ENCODE measurements at places on chromosomes 12 and 14.

GRCh38 chr14:24681056-24681455 lies 47.1 kb upstream of the GZMB start:
- no peak for DNase-seq

GRCh38 chr14:96249029-96249428 lies 7.0 kb upstream of the BDKRB1 start:
- no peak for DNase-seq

GRCh38 chr12:133233993-133234564 lies 1.6 kb downstream of the ANHX start:
- DNase-seq, result no peak

DNA sequence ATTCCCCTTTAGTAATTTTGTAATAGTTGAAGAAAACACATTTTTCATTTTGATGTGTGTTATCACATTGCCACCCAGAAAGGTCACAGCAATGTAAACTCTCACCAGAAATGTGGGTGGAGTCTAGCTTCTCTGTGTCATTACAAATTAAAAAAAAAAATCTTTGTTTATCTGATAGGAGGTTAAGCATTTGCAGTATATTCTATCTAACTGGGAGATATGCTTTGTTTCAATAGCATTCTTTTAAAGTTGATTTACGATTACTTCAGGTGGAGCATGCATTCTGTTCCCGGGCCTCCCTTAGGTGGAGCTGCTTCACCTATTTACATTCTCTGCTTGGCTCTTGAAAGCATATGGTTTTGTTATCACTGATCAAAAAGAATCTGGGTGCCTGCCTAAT lies 7.8 kb downstream of the ADIPOR2 start:
- DNase-seq, result no peak

- no peak for DNase-seq
Observed at GRCh38 chr14:54942913-54943312, 40.3 kb upstream of the GCH1 start.

- no peak for DNase-seq
Observed at GRCh38 chr12:25741917-25742316, 188.8 kb upstream of the LMNTD1 start.

- no peak for DNase-seq
Observed at GRCh38 chr12:73665193-73665592, 872.4 kb upstream of the ATXN7L3B start.
